Osteocyte (in vitro differentiated cells): ENCODE measurements at places on chromosomes 13 and 19. TPM values are rescaled to one million over a fixed set of nuclear protein-coding genes. Genes with fewer than 3 reads are reported as not detected.

- DNase-seq: peak; percentile 89
Observed at GRCh38 chr19:38003438-38004185, 96.6 kb downstream of the SIPA1L3 start.

LYPD3 gene
- total RNA-seq: 0.27 TPM in 1 of 2 replicates, not detected in the other

PODNL1 gene
- 2.3 and 2.4 TPM in 2 replicates for total RNA-seq

GZMM gene
- not detected in 2 replicates for total RNA-seq

SMAD9 gene
- total RNA-seq: 3.6 and 4.6 TPM in 2 replicates

ADM5 gene
- total RNA-seq: 0.73 and 1.5 TPM in 2 replicates

- DNase-seq: no peak
Observed at GRCh38 chr13:104327211-104327610, 1261.0 kb upstream of the SLC10A2 start.

- DNase-seq: no peak
Observed at GRCh38 chr19:29245215-29245614, 32.3 kb upstream of the UQCRFS1 start.

CACNG7 gene
- not detected in 2 replicates for total RNA-seq

ATP4A gene
- not detected in 2 replicates for total RNA-seq

DNA sequence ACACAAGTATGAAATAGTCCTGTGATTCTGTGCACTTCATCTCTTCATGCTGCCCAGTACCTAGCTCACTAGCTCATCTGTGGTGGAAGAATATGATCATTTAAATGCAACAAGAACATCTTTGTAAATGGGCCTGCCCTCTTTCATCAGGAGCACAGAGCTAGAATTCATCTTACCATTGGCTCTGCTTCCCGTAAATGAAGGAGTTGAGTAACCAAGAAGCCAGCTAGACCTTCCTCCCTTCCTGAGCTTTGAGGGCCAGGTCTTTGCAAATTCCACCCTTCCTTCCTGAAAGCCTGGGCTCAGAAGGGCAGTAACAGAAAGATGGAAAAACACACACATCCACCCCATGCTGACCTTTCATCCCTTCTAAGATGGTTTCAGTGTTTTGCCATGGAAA is 82.0 kb downstream of the FRY start:
- DNase-seq: no peak

DNA sequence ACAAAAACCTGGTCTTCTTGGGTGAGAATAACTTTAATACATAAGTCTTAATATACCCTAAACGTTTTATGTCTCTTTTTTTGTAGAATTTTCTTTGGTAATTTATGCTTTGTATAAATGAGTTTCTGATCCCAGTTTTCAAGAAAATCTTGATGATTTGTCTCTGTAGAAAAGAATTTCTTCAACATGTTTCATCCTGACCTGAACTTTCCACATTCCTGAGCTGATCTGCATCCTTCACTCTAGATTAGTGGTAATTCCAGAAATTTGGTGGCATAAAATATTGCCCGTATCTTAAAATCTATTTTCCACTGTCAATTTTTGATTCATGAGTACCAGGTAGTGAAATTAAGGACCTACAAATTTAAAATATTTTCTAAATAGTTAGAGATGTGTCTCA is 16.3 kb downstream of the ZNF714 start:
- no peak for DNase-seq

DNA sequence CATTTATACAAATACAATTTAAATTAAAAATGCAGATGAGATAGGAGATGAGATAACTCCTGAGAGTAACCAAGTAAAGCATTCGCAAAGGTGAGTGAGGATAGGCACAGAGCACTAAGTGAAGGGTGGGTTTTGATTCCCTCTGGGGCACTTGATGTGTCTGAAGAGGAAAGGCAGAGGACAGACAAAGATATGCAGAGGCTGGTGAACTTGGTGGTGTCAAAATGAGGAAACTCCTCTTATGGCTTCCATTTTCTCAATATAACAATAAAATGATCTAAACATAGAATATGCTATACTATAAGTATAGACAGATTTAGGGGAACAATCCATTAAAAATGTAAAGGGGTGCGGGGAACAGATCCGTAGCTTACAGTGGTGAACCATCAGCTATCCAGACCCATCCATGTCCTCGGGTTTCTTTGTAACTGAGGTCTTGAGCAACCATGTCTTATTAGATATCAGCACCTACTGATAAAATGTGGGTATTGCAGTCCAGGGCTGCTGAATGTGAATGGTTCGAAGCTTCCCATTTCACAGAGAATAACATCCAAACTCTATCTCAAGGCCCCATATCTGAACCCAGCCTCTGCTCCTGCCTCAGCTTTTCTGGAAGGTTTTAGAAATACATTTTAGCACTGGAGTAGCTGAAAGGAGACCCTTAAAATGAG is 73.9 kb upstream of the SLC10A2 start:
- DNase-seq: no peak

DNA sequence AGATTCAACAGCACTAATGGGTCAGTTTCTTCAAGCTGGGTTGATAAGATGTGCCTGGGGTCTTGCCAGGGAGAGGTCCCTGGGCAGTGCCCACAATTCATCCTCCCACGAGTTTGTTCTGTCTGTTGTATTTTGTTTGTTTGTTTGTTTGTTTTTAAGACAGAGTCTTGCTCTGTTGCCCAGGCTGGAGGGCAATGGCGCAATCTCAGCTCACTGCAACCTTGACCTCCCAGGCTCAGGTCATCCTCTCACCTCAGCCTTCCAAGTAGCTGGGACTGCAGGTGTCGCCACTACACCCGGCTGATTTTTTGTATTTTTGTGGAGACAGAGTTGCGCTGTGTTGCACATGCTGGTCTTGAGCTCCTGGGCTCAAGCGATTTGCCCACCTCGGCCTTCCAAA is 120.1 kb downstream of the NUFIP1 start:
- no peak for DNase-seq

DNA sequence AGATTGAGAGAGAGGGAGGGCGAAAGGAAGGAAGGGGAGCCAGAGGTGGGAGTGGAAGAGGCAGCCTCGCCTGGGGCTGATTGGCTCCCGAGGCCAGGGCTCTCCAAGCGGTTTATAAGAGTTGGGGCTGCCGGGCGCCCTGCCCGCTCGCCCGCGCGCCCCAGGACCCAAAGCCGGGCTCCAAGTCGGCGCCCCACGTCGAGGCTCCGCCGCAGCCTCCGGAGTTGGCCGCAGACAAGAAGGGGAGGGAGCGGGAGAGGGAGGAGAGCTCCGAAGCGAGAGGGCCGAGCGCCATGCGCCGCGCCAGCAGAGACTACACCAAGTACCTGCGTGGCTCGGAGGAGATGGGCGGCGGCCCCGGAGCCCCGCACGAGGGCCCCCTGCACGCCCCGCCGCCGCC is at the start of gene TNFSF11:
Gene TNFSF11, plus strand, starts transcription at position 142 of the 400 bp plus-strand sequence. Its CDS starts 152 bp downstream, at position 294.
- DNase-seq: no peak

GRCh38 chr19:14381689-14382474 is 638 bp downstream of the ADGRE5 start:
- DNase-seq: no peak

DNA sequence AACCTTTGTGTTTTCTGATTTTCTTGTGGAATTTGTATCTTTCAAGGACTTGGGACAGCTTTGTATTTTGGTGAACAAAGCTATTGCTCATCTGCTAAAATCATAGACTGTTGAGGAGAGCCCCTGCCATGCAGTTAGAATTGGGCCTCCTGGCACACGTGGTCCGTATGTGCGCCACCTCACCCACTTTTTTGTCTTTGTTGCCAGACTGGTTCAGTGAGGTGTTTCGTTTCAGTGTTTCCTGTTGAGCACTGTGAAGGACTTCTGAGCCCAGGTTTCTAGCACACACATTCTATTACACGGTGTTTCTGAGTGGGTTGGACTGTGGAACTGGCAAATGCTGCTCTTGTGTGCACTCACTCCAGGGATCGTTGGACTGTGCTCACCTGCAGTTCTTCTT is 37.6 kb upstream of the RNF113B start:
- no peak for DNase-seq

TEX29 gene
- total RNA-seq: 1.9 TPM in 1 of 2 replicates, not detected in the other

GRCh38 chr13:25860862-25861261 is 191.0 kb downstream of the SHISA2 start:
- no peak for DNase-seq

DNA sequence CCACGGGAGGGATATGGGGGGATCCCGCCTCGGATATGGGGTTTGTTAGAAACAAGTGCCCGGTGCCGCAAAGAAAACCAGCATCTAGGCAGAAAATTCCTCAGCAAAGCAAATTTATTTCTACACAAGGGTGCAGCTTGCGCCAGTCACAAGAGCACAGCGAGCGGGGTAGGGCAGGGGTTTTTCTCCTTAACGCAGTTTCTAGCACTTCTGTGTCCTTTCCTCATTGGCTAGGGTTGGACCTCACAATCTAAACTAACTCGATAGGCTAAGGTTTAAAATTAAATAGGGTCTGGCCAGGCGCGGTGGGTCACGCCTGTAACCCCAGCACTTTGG is 595 bp downstream of the ZNF440 start:
- DNase-seq: no peak

SPACA6 gene
- total RNA-seq: 32.2 and 36.9 TPM in 2 replicates

CCDC8 gene
- total RNA-seq: 34.5 and 35.0 TPM in 2 replicates

DNA sequence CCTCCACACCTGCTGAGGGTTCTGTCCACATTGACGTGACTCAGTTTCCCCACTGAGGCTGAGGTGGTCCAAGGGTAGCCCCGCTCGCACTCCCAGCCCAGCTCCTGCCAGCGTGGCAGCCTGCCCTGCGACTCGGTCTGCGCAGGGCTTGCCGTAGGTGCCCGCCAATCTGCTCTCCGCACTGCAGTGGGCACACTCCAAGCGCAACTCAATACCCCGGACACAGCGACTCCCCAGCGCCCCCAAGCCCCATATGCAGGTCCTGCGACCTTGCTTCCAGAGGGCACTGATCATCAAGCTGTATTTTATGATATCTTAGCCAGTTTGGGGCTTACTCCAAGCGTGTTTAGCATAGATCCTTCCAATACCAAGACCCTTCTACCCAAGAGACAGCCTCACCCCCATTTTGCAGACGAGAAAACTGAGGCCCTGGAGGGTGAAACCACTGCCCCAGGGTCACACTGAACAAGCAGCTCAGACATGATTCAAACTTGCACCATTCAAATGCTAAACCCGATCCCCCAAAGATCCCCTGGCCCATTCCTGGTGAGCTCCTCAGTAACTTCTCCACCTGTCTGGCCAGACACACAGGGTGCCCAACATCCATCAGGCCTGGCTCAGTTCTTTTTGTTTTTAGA is 13.5 kb downstream of the PTPRS start:
- DNase-seq: no peak

DNA sequence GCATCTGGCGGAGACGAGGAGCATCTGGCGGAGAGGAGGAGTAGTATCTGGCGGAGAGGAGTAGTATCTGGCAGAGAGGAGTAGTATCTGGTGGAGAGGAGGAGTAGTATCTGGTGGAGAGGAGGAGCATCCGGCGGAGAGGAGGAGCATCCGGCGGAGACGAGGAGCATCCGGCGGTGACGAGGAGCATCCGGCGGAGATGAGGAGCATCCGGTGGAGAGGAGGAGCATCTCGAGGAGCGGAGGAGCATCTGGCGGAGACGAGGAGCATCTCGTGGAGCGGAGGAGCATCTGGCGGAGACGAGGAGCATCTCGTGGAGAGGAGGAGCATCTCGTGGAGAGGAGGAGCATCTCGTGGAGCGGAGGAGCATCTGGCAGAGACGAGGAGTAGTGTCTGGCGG is 18.6 kb downstream of the C13orf46 start:
- DNase-seq: no peak

GRCh38 chr19:52896431-52897137 is 851 bp downstream of the ZNF320 start:
- DNase-seq: no peak

C13orf46 gene
- 2.4 and 2.9 TPM in 2 replicates for total RNA-seq

DNA sequence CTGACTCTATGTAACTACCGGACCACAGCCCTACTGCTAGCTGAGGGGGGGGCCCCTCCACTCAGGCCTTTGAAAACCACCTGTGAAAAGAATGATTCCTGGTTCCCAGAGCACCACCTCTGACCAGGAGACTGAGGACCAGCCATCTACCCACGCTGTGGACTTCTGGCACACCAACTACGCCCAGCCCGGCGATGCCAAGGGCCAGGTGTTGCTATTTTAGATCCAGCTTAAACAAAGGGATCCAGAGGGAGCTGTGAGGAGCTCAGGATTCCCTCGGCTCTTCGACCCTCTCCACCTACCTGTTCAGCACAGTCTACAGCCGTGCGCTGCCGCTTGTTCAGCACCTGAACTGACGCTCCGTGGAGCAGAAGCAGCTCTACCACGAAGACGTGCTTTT is 23.0 kb downstream of the PDCD5 start:
- DNase-seq: no peak

GIPC3 gene
- total RNA-seq: 0.67 and 1.2 TPM in 2 replicates

DNA sequence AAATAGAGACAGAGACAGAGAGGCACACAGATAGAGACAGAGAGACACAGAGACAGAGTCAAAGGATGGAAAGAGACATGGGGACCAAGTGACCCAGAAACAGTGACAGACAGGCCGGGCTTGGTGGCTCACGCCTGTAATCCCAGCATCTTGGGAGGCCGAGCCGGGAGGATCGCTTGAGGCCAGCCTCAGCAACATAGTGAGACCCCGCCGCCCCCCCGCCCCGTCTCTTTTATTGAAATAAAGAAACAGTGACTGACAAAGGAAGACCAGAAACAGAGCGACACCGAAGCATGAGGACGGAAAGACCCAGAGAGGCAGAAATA is 848 bp upstream of the NECTIN2 start:
- no peak for DNase-seq
